Peyer's patch (tissue), 4 donors: ENCODE measurements at places on chromosomes 13 and 19. TPM values are rescaled to one million over a fixed set of nuclear protein-coding genes. Genes with fewer than 3 reads are reported as not detected.
A peak's percentile ranks its signal among the peaks of the same experiment; 100 is the strongest.

Gene EHD2
- total RNA-seq, result 117 TPM

Gene CRLF1
- 24.9 TPM for total RNA-seq

Gene PRODH2
- not detected for total RNA-seq

GRCh38 chr13:106105153-106105552, 430.3 kb downstream of the EFNB2 start:
- DNase-seq, result no peak

DNA sequence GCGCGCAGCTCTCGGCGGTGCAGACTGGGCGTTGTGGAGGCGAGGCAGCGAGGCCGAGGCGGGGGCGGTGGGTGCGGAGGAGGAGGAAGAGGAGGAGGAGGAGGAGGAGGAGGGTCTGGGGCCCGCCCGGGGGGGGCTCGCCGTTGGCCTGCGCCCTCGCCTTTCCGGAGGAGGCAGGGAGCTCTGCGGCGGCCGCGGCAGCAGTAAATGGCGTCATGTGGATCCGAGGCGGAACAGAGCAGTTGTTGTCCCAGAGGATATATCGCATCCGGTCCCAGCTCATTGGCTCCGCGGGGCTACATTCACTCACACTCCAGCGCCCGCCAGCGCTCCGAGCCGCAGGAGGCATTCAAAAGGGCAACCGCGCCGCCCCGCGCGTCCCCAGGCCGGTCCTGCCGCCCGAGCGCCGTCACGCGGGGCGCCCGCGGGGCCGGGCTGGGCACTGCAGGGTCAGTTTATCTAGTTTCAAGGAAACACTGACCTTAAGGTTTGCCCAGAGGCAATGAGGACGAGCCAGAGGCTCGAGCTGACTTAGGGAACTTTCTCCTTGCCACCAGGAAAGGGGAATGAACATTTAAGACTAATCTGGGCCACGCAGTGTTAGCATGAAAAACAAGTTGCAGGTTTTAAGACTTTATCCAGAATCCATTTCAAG, at the start of gene SPRY2:
Gene SPRY2, minus strand, starts transcription at position 26 of the 655 bp plus-strand sequence. CDS start 3,421 bp downstream, outside the sequence.
- DNase-seq, result peak; percentile 94

DNA sequence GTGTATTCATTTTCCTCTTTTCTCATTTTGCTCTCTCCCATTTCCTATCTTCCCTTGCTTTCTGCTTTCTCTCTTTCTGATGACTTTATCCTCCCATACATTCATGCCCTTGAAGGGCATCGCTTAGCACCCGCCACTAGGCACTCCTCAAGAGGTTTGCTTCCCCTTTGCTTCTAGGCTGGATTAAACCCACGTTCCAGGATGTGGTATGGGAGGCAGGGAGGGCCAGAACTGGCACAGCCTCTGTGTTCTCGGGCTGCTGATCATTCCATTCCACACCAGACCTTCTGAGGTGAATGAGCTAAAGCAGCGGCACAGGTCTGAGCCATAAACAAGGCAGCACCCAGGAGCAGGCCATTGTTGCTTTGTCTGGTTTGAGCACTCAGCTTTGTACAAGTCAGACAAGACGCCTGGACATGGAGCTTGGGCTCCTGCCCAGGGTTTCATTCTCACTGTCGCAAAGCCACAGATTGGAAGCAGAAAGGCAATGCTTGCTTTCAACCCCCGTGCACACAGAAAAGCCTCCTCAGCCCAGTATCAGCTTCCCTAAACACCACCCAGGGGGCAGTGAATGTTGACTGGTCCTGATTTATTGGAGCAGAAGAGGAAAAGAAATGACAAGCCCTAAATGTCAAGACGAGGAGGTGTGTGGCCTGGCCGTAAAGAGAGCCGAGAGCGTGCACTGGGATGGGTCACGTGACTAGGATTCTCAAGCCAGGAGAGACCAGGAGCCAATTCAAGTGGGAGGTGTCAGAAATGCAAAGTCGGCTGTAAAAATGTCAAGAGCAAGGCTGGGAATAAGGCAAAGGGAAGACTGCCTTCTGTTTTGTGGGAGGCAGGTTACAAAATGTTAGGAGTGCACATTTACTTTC, 218.0 kb upstream of the SERP2 start:
- DNase-seq, result peak; percentile 60

DNA sequence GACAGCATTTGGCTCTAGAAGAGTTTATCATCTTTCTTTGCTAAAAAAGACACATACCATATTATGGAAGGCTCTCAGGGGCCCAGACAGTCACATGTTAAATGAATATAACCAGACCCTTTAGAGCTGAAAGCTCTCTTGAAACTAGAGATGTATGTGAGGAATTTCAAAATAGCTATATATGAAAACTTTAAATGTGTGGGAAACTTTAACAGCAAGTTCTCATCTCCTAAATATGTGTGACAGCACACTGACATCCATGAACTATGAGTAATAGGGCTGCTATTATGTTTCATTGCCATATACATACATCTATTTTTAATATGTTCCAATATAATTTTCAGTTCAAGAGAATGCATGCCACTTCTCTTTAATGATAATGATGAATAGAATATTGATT, 509.5 kb downstream of the GPC6 start:
- DNase-seq, result no peak
